ENCODE measurements at places on chromosomes 7 and 10. TPM values are rescaled to one million over a fixed set of nuclear protein-coding genes. Genes with fewer than 3 reads are reported as not detected.

- no peak for DNase-seq
Observed at GRCh38 chr10:88060762-88061161, 197.3 kb downstream of the PTEN start.

- DNase-seq, result no peak
Observed at GRCh38 chr7:112280267-112280666, 73.8 kb downstream of the ZNF277 start.

DNA sequence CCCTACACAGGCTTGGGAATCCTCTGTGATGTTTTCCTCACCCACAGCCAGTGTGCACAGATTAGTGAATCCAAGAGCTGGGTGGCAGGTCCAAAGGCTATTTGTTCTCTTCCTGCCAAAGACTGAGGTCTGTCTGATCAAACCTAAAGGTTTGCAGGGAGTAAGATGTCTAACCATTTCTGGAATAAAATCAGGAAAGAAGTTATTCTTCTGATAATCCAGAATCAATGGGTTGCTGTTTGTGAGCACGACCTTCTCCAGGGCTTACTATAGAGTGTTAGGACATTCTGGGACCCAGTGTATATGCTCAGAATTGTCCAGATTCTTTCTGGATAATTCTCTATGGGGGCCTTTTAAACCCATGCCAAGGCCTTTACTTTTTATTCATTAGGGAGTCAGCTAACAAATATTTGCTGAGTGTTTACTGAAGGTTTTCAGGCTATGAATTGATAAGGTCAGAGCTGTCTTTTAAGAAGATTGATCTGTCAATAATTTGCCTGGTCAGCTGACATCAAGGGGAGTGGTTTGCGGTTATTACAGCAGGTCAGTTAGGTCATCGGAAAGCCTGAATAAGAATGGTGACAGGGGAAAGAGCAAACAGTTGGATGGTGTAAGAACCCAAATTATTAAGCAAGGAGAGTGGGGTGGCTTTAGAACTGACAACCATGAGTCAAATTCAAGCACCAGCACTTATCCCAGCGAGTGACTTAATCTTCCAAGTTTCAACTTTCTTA, 7.5 kb upstream of the TECTB start:
- no peak for DNase-seq

GRCh38 chr10:29265210-29265768, 23.6 kb upstream of the LYZL1 start:
- no peak for DNase-seq

MYPN gene
- 2.3 TPM for polyA plus RNA-seq

PIP gene
- polyA plus RNA-seq, result not detected

LBX1 gene
- polyA plus RNA-seq, result not detected
